ENCODE measurements at places on chromosomes 2 and 18.

- no peak for DNase-seq
These were observed 175.8 kb downstream of the LOXHD1 start for GRCh38 chr18:46481048-46481846.

DNA sequence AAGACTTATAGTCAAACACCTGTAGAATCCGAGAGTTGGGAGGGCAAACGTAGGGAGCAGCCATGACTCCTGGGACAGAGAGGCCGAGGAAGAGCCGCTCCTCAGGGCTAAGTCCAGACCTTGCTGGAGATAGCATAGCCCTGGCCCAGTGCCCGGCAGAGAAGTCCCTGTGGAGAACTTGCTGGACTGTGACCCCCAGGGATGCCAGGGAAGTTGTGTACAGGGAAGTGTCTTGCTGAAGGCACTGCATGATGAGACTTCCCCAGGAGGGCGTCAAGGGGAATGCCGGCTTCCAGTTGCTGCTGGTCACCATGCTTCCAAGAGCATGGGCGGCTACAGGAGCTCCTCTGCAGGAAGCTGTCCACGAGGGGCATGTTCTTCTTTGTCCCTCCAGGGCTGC lies 8.6 kb upstream of the CNDP1 start:
- DNase-seq, result no peak

- DNase-seq, result no peak
These were observed 73.8 kb downstream of the HDAC4 start for GRCh38 chr2:239326831-239327535.

DNA sequence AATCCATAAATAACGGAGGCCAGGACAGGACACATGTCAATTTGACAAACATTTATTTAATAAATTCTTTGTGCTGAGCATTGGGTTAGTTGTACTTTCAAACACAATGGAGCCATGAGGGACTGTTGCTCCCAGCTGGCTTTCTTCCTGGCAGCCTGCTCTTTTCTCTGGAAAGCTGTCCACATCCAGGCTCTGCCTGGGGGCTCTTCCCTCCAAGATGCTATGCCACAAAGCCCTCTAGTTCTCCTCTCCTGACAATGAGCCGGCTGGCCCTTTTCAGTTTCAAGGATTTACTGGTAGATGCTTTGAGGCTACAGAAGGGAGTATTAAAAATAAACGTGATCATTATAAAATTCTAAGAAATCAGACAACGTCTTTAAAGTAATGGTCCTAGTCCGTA lies 44.1 kb upstream of the SLC14A2 start:
- DNase-seq, result no peak

GRCh38 chr2:114032705-114033104 lies 142.8 kb downstream of the ACTR3 start:
- DNase-seq, result no peak

- DNase-seq, result no peak
These were observed 55.1 kb downstream of the FSIP2 start for GRCh38 chr2:185793532-185794345.

GRCh38 chr2:193523662-193524061 lies 1328.9 kb upstream of the TMEFF2 start:
- DNase-seq, result no peak

GRCh38 chr18:69636529-69637301 lies 236.0 kb downstream of the DOK6 start:
- no peak for DNase-seq

DNA sequence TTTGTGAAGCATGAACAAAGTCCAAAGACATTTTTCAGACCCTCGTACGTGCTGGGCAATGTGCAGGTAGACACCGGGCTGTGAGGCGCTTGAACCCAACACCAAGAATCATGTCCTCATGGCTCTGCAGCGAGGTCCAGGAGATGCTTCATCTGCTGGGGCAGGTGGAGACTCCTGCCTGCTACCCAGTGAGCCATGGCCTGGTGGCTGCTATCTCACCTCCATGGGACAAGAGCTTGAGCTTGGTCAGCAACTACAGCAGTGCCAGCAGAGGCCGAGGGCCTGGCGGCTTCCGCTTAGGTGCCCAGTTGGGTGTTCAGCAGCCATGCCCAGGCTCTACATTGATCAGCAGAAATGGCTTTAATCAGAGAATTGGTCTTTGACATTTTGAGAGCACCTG lies 281.0 kb upstream of the HS6ST1 start:
- DNase-seq, result no peak
